ENCODE measurements at places on chromosomes 12 and 14. TPM values are rescaled to one million over a fixed set of nuclear protein-coding genes. Genes with fewer than 3 reads are reported as not detected.

The PRPH gene
- 5.4 TPM for total RNA-seq

- DNase-seq, result no peak
These were observed 78.5 kb downstream of the MDGA2 start for GRCh38 chr14:47596860-47597259.

DNA sequence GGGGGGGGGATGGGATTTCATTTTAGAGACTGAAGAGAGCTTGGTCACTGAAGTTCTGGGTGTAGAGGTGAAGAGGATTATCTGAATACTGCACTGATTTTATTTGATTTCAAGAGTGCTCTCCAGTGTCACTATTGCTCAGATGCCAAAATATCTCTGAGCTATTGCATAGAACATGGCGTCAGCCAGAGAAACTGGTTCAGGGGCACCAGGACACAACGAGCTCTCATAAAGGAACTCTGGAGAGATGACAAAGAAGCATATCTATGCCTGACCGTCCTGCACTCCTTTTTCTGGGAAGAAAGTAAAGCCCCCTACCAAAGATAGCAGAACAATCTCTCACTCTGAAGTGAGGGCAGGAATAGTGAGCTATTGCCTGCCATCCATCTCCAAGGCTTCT lies 2.0 kb downstream of the SLC7A8 start:
- DNase-seq, result no peak

DNA sequence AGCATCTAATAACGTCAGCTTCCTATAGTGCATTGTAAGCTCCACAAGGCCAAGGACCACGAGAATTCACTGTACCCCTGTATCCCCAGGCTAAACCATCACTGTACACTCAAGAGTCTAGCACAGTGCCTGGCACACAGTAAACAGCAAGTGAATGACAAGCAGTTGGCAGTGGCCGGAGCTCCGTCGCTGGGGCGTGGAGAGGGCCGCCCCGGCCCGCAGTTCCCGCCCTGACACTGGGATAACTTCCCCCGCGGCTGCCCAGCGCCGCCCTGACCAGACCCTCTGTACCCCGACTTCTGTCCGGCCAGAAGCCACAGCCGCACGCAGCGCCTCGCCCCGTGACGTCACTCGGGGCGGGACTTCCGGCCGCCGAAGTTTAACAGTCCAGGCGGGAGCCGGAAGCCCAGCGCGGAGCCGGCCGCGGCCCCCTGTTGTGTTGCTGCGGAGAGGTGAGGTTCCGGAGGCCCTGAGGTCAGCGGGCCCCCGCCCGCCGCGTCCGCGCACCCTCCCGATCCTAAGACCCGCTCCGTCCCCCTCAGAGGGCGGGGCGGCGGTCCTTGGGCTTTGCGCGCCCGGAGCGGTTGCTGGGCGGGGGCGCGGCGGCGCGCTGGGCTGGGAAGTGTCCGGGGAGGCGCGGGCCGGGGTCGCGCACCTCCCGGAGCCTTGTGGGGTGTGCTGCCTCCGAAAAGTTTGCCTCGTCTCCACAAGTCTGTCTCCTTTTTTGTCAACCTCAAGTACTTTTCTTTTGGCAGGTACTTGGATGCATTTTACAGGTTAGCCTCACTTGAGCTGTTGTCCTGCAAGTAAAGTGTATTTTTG lies at the start of gene NEDD1:
Gene NEDD1, plus strand, starts transcription at position 409 of the 822 bp plus-strand sequence. CDS start 2,503 bp downstream, outside the sequence.
- DNase-seq, result peak; percentile 96

- DNase-seq, result no peak
These were observed 11.5 kb downstream of the DHRS2 start for GRCh38 chr14:23647619-23648018.

DNA sequence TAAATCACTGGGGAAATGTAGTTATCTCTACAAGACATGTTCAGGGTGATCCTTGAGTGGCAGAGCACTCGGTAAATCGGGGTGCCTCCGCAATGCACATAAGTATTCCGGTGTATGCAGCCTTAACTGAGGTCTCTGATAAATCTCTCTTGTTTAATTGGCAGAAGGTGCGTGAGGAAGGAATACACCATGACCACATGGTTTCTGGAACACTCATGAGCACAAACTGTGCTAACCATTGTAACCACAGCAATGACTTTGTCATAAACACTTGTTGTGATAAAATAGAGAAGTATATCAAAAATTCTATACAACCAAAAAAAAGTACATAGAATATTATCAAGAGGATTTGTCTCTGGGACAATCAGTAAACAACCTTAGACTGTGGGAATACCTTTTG lies 146.8 kb upstream of the DIO2 start:
- DNase-seq, result no peak

Data from aorta (tissue), 5 donors.